ENCODE measurements at places on chromosomes 2 and 18.

GRCh38 chr2:37013315-37013641 is 46.9 kb upstream of the STRN start:
- DNase-seq = no peak

DNA sequence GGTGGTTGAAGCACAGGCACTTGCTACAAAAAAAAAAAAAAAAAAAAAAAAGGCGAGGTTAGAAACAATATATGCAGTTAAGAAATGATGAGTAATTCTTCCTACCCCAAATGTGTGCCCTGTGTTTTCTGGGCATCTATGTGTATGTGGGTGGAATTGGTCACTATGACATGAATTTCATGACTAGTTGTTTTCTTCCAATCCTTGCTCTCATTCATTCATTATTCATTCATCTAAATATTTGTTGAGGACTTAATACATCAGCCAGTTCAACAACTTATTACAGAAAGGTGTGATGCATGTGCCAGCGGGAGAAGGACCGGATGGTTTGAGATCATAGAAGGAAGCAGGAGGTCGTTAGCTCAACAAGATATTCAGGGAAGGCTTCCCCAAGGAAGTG is 8.3 kb upstream of the EGR4 start:
- DNase-seq = no peak

GRCh38 chr2:8403876-8404275 is 278.0 kb upstream of the ID2 start:
- DNase-seq = no peak

GRCh38 chr2:1282552-1282951 is 130.7 kb upstream of the TPO start:
- no peak for DNase-seq

GRCh38 chr2:29295845-29296244 is 180.6 kb downstream of the CLIP4 start:
- DNase-seq = no peak

GRCh38 chr2:167420211-167420610 is 531.9 kb downstream of the XIRP2 start:
- no peak for DNase-seq

- peak; percentile 45 for DNase-seq
Measured at GRCh38 chr18:5197032-5197434, at the start of gene AKAIN1. TSS of gene AKAIN1 (minus strand) at chr18:5197257. CDS start at chr18:5197053, 204 bp downstream.

DNA sequence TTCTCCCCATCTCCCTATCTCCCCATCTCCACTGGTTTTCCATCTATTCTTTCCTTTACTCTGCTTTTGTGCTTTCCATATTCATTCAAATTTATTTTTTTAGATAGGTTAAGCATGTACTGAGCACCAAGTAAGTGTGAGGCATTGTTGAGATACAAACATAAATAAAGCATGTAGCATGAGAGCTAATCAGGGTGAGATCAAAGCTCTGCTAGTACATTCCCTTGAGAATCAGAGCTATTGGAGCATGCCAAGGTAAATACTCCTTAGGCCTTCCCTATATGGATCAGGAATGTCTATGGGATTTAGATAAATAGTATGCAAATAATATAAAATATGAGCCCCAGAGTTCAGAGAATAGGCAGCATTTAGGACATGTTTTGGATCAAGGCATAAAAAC is 25.3 kb downstream of the BABAM2 start:
- no peak for DNase-seq

DNA sequence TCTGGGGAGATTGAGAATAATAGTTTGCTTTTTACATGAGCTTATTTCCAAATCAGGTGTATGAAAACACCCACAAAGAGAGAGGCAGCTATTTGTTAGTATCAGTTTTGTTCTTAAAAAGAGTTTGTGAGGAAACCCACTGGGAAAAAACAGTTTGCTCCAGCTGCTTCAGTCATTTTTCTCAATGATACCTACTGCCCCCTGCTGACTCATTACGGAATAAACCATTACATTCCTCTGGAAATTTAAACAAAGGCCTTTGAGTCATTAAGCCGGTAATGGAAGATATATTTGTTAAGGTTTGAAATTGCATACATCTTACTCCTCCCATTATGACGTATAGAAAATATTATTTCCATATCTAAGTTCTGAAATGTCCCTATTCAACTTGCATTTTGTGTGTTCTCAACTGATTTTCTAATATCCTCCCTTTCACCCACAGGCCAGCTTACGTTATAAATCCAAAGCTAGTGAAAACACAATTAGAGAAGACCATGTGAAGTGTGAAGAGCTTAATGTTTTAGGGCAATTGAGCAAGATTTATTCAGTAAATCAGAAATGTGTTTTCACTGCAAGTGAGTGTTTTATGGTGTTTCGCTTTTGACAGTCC is 761.6 kb downstream of the DSC3 start:
- no peak for DNase-seq

- DNase-seq = no peak
Measured at GRCh38 chr2:141595316-141595920, 535.4 kb downstream of the LRP1B start.

GRCh38 chr2:201450954-201451291 is 335 bp downstream of the TRAK2 start:
- DNase-seq = no peak

DNA sequence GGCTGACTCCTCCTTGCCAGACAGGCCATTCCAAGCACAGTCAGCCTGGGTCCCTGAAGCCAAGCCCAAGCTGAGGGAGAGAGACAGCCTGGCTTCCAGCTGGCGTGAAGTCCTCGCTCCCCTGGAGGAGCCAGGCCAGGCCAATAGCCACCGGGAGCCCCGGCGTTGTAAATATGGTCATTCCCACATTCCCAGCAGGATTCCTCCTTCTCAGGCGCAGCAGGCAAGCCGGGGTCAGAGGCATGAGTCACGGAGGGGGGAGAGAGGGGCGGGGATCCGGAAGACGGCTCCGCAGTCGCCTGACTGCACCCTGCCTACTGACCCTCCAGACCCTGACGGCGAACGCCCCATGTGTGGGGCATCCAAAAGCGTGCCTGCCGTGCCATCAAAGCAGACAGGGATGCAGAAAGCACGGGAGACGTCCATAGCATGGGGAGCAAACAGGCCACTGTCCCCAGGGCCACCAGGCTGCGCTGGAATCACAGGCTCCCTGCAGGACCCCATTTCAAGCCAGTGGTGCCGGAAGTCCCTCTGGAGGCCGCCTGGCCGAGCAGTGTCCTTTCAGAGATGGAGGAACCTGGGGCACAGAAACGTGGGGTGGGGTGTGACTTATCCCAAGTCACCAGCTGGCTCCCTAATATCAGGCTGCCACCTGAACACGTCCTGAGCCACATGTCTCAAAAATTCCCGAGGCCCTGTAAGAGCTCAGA is 48.2 kb downstream of the TWIST2 start:
- no peak for DNase-seq

GRCh38 chr2:110886826-110887573 is 154.6 kb downstream of the ACOXL start:
- DNase-seq = no peak

GRCh38 chr18:33838054-33838453 is 260.0 kb downstream of the ASXL3 start:
- DNase-seq = no peak

GRCh38 chr2:57461624-57462023 is 585.0 kb upstream of the VRK2 start:
- DNase-seq = no peak

- DNase-seq = peak; percentile 10
Measured at GRCh38 chr2:101152272-101153076, 1.3 kb upstream of the TBC1D8 start.

- peak; percentile 64 for DNase-seq
Measured at GRCh38 chr2:234425639-234426603, 71.0 kb downstream of the ARL4C start.

GRCh38 chr18:498931-499775 is 1.3 kb downstream of the COLEC12 start:
- no peak for DNase-seq

GRCh38 chr2:71045865-71046548 is 22.4 kb upstream of the NAGK start:
- DNase-seq = no peak

GRCh38 chr2:62873603-62874002 is 168.1 kb downstream of the EHBP1 start:
- no peak for DNase-seq

DNA sequence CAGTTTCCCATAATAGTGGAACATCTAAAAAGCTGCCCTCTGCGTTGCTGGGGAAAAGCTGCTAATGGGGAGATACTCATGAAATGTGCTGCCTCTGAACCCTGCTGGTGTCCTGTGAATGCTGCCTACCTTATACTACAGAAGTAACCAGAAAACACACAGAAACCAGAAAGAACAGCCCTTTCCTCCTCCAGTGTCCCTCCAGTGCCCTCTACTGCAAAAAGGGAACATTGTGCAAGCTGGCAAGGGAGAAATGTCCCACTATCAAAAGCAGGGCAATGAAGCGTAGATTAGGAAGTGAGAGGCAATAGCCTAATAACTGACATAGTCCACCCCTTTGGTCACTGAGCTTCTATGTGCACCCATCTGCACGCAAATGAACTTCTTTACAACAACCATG is 162.7 kb upstream of the ETAA1 start:
- DNase-seq = no peak

DNA sequence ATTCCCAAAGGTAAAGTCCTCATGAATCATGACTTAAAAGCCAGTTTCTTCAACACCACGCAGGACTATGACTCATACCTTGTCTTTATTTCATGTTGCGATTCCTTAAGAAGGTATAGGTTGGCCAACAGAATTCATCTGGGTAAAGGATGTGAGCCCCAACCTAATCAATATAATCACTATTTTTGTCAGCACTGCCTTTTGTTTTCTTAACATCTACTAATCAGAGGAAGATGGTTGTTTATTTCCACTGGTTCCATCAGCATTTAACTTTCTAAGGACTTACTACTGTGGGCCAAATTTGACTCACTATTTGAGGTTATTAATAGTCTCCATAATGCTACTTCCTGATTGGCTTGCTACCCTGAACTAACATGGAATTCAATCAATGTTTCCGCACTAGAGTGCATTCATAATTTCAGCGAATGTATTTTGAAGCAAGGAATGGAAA is 78.6 kb downstream of the SCG2 start:
- DNase-seq = no peak

GRCh38 chr2:27903649-27904404 is 13.3 kb downstream of the BABAM2 start:
- DNase-seq = no peak

DNA sequence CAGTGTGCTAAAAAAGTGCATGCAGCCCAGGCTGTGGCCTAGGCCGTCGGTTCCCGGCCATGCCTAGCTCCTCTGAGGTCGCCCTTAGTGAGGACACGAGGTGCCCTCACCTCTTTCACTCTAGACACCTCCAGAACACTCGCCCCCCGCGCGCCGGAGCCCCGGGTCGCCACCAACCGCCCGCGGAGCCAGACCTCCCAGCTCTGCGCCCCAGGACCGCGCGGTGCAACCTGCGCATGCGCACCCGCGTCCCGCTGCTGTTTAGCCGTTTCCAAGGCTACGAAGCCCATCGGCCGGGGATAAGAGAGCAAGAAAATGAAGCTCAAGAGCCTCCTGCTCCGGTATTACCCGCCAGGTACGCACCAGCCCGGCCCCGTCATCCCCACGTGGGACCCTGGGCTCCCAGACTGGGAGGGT is at the start of gene DAW1:
Gene DAW1, plus strand, starts transcription at position 257 of the 417 bp plus-strand sequence. Its CDS starts 59 bp downstream, at position 316.
- peak; percentile 42 for DNase-seq

- peak; percentile 71 for DNase-seq
Measured at GRCh38 chr18:47754311-47755101, 176.0 kb downstream of the SMAD2 start.

DNA sequence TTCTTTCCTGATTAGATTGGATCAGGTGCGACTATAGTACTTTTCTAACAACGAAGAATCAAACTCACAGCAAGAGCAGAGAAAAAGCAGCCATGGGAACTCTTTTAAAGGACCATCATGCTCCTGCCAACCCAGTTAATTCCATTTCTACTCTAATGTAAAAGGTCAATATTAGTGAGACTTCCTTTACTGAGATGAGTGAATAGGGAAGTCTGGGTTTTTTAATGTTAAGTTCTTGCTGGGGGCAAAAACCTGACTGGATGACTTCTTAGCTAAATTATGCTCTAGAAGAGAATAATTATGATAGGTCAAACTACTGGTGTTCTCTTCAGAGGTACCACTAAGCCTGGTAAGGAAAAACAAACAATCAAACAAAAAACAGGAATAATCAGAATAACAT is 8.4 kb downstream of the SRBD1 start:
- DNase-seq = no peak

GRCh38 chr2:136022396-136023146 is 37.1 kb upstream of the DARS1 start:
- no peak for DNase-seq

- peak; percentile 55 for DNase-seq
Measured at GRCh38 chr2:8580316-8581233, 101.3 kb upstream of the ID2 start.

GRCh38 chr2:109171444-109172334 is 42.7 kb downstream of the SH3RF3 start:
- no peak for DNase-seq
